GM12878 (cell line): ENCODE measurements at places on chromosomes 12 and 14.
A peak's percentile ranks its signal among the peaks of the same experiment; 100 is the strongest.

- DNase-seq: no peak
Measured at GRCh38 chr12:57836442-57837375, 9.8 kb downstream of the CTDSP2 start.

GRCh38 chr14:65937079-65937959, 524.8 kb downstream of the FUT8 start:
- DNase-seq: no peak

DNA sequence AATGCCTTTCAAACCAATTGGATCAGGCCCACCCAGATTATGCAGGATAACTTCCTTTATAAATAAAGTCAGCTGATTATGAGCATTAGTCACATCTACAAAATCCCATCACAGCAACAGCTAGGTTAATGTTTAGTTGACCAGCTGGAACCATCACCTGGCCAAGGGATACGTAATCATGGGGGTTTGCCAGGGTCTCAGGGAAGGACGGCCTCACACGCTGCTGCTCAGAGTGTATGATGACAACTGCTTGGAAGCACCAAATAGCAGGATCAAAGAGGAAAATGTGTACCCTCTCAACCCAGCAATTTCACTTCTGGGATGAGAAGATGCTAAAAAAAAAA, 162.6 kb downstream of the SLC15A4 start:
- DNase-seq: no peak

DNA sequence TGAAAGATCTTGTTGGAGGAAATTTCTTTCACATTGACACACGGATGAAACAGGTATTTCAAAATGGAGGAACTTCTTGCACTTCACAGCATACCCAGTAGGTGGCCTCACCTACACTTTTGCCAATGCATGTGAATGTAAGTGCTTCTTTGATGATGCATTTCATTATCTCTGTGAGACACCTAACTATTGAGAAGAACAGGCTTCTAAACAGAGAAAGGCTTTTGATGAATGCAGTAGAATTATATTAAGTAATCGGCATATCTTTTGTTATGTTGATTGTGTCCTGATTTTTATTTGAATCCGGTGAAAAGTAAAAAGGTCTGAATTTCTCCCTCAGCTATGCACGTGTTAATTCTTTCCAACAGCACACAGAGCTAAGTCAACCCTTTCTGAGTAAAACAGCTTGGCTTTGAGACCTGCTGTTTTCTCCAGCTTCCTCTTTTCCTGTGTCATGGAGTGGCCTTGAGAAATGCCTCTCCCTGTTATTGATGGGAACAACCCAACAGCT, 399.0 kb downstream of the NAV3 start:
- DNase-seq: peak; percentile 21

DNA sequence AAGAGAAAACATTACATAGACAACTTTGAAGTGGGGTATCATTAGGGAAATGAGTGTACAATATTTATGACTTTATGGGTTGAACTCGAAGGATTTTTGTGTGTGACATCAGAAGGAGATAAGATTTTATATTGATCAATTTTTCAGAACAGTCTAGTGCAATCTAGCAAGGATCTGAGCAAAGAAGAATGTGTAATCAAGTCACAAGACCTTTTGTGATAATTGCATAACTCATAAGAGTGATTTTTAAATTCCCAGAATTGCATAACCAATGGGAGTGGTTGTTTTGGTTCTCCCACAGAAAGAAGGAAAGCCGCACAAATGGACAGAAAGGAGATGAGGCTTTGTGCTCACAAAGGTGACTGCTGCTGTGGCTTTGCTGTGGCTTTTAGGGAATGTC, 441.8 kb upstream of the FLRT2 start:
- no peak for DNase-seq

DNA sequence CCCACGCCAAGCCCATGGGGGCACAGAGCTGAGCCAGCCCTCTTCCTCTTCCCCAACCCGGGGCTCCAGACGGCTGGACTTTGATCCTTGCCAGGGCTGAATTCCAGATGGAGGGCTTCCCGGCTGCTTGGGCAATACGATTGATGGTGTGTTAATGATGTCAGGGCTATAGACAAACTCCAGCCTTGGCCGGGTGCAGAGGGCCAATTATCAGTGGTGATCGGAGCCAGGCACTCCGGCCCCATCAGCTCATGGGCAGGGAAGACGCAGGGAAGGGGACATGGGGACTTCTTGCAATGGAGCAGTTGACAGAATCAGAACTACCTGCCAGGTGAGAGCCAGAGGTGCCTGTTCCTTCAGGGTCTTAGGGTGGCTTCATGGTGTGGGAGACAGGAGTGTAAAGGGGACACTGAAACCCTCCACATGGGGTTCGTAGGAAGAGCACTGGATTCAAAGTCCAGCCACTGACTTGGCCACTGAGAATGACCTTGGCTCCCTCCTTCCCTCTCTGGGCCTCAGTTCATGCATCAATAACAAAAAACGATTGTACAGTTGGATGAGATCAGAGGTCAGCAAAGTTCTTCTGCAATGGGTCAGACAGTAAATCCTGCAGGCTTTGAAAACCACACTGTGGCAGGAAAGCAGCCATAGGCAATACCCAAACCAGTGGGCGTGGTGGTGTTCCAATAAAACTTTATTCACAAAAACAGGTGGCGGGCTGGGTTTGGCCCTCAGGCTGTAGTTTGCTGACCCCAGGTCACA, 333.7 kb downstream of the MED13L start:
- no peak for DNase-seq

DNA sequence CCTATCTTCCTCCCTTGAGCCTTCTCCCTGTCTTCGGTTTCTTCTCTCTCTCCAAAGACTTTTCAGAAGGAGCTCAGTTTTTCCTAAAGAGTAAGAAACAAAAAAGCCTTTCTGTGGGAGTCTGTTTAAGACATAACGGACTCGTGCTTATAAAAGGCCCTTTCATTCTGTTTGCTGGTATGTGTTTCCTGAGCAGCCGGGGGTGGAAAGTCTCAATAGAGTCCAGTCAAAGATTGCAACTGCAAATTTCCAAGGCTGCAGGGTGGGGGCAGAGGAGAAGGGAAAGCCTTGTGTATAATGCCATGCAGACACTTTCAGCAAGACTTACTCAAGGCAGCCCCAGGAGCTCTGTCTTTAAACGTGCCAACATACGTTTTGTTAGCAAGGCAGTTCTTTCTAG, 62.2 kb downstream of the GNG2 start:
- DNase-seq: no peak

GRCh38 chr14:67934087-67934486, 114.5 kb downstream of the RAD51B start:
- DNase-seq: peak; percentile 42

DNA sequence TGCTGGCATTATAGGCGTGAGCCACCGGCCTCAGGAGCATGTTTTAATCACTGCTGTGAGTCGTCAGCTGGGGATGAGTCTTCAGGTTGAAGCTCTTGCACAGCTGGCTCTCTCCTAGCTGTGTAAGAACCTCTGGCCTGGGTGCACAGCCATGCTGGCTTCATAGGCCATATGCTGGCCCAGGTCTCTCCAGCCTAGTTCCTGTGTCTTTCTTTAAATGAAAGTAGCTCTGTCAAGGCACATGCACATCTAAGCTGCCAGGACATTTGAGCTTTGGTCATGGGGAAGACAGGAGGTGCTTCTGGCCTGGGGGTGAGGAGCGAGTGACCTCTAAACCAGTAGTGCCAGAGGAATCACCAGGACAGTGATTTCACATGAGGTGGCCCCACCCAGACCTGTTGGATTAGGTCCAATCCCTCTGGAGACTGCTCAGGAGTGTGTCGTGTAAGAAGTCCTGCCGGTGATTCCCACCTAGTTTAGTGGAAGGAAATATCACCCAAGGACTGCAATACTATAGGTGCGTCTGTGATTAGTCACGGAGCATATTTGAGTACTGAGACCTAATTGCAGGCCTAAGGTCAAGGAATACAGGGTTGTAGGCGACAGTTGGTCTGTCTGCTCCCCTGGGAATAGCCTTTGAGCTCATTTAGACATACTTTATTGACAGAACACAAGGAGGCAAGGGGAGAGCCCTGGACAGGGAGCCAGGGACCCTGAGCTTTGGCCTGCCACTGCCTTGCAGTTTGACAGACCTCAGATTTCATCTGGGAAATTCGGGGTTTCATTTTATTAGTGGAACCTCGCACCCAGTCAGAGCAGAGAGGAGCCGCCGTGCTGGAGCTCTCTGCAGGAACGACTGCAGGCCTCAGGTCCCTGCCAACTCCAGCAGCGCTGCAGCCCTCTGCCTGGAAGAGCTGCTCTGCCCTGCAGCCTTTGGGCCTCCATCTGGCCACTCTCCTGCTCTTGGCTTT, 67.0 kb downstream of the ANKRD9 start:
- no peak for DNase-seq

DNA sequence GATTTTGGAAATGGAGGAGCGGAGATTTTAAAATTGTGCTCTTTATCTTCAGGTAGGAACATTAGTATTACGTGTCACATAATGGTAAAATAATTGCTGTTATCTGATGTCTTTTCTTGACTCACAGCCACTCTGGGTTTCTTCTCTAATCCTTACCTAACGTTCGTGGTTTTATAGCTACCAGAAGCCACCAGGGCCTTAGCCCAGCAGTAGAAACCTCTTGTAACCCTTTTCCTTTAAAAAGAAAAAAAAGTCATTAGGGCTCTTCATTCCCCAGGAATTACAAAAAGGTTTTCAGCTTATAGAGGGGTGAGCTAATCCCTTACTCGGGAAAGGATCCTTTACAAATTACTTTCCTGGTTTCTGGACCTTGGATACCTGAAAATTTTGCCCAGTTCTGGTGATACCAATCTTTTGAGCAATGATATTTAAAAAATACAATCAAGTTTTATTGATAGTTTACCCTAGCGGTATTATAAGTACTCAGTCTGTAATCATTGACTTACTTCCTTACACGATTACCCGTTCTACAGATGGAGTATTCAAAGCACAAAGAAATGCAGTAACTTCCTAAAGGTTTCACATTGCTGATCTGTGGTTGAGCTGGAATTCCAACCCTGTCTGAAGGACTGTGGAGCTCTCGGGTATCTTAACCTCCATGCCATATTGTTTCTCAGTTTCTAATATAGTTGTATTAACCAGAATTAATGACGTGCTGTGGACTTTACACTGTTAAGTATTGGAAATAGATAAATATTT, 1.6 kb downstream of the GABARAPL1 start:
- no peak for DNase-seq

DNA sequence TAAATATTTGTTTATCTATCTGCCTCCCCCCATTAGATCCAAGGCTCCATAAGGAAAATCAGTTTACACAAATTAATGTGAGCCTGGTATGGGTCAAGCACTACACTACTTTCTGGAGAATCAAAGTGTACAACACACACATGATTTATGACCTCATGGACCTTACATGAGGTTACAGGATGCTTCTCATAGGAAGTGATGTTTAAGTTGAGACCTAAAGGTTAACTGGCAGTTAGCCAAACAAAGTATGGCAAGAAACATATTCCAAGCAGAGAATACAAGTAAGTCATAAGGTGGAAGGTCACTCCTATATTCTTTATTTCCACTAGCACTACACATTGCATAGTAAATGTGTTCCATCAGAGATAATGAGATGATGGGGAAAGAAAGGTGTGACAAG, 39.2 kb downstream of the OSBPL8 start:
- DNase-seq: no peak

DNA sequence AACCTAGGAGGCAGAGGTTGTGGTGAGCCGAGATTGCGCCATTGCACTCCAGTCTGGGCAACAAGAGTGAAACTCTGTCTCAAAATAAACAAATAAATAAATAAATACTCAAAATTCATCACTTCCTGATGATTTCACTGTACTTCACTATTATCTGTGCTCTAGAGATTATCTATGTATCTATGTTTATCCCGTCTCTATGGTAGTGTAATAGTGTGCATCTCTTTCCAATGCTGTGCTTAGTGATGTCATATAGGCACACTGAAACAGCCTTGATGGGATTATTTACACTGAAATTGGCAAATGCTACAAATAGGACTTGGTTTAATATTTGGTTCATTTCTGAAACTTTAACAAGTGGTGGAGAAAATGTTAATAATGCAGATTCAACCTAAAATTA, 6.5 kb downstream of the CAPS2 start:
- no peak for DNase-seq

DNA sequence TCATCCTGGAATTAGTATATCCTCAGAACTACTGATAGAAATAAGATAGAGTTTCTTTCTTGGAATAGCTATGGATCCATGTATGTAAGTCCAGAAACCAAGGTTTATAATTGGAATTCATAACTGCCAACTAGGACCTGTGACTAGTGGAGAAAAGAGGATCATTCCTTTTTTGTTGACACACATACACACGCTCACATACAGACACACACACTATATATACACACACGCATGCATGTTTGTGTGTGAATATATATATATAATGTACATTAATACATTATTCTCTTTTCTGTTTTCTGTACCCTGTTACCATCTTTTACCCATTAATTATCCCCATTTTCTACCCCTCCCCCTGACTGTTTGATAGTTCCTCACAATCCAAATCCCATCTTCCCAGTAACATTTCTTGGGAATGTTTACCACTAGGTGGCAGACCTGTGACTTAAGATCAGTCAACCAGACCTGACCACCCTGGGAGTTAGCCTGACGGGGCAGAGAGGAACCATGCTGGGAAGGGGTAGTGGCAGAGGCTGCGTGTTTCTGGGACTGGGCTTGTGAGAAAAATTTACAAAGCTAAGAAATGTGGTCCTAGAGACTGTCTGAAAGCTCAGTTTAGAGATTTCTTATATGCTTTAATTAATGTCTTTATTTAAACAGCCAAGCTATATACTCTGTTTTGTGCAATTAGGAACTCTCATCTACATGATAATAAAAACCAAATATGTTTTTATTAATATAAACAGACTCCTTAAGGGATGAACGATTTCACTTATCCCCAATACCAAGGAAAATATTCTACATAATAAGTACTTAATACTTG, 308.0 kb downstream of the PPFIA2 start:
- no peak for DNase-seq

GRCh38 chr12:53053218-53054111, 3.6 kb downstream of the TNS2 start:
- DNase-seq: no peak

GRCh38 chr14:34424488-34424887, 37.6 kb downstream of the SPTSSA start:
- no peak for DNase-seq

DNA sequence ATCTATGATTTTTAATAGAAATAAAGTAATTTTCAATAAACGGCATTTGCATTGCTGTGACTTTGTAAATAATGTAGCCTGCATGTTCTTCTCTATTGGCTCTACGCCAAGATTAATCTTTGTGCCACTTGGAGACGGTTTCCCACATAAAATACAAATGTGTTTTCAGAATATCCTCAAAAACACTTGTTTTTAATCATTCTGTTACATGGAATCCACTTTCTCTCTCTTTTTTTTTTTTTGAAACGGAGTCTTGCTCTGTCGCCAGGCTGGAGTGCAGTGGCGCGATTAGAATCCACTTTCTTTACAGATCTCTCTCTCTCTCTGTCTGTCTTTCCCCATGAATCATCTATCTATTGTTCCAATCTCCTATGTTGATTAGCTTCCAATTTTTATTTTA, 22.8 kb upstream of the SSPN start:
- DNase-seq: no peak
